ENCODE measurements at places on chromosomes 11 and 22.

- no peak for DNase-seq
These were observed 9.4 kb downstream of the HORMAD2 start for GRCh38 chr22:30089655-30089974.

DNA sequence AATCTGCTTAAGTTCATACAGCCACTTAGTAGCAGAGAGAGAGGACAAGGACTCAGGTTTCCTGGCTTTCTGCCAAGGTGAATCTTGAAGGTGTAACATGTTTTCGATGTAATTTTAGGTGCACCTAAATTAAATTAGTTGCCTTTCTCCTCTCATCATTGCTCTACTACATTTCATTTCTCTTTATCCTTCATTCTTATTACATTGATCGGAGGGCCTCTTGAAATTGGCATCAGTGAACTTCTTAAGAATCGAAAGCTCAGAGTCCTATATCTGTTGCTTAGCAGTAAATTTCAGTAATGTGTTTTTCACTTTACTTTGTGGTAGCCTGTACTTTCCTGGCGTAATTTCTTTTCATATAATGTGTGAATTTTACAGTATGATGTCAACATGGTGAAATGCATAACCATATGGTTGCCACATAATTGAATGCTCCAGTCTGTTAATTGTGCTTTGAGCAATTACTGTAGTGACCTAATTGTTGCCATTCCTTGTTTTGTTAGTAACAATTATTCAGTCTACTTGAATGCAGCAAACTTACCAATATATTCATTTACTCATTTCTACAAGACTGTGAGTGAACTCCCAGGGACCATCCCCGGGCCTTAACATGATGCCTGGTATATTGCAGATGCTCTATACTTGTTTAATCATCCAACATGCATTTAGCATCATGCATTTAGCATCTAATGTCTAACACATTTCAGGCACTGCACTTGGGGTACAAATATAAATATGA, 138.1 kb downstream of the MAML2 start:
- no peak for DNase-seq

GRCh38 chr11:33877038-33877437, 14.8 kb downstream of the LMO2 start:
- no peak for DNase-seq

GRCh38 chr11:70505331-70505731, 107.0 kb downstream of the CTTN start:
- no peak for DNase-seq

DNA sequence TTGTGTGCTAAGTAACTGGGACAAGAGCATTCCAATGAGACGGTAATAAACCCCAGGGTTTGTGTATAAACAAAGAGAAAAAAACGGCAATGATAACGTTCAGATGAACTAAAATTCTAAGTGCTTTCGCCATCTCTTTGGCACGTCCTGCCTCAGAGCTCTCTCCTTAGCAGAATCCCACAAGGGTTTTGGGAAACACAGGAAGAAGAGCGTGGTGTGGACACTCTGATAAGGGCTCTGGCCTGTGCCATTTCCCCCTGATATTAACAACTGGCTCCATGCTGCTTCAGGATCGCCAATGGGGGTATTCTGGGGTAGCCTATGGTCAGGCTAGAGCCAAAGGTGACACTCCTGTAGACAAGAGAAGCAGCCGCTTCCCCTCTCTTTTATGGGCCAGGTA, 18.4 kb downstream of the ABCC8 start:
- DNase-seq = no peak

DNA sequence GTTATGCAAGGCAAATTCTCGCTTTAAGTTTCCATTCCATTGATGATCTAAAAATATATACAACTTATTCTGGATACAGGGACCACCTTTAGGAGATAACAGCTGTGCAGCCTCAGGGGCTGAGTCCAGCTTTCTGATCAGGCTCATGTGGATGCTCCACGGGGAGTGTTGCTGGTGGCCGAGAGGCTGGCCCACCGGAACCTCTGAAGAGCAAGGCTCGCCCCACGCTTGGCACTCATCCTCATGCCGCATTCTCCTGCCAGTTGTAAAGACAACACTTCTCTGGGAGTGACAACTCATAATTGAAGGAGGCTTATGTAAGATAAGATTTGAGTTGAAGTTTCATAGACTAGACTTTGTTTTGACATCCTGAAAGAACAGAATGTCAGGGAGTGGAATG, 123.5 kb downstream of the MPPED1 start:
- no peak for DNase-seq

DNA sequence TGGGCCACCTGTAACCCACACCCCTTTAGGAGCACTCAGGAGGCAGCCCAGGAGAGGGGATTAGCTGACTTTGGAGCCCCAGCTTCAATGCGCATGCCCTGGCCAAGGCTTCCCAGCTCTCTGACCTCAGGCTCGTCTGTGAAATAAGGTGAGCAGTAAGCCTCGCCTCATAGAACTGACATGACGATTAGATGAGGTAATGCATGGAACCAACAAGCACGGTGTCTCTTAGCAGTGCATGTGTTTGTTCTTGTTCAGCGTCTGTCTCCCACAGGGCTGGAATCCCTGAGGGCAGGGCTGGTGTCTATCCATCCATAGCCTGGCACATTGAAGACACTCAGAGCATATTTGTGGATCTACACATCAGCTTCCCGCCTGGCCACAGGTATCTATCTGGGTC, 415.4 kb downstream of the MN1 start:
- no peak for DNase-seq

DNA sequence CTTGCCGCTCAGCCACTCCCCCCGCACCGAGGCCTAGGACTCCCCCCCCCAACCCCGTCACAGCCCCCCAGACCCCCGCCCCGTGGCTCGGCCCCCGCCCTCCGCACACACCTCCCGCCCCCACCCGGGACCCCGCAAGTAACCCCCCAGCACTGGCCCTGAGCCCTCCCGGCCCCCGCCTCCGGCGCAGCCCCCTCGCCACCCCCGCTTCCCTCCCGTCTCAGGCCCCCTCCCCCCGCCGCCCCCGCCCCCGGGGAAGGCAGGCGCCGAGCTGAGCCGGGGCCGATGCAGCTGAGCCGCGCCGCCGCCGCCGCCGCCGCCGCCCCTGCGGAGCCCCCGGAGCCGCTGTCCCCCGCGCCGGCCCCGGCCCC, 1.5 kb downstream of the SHANK3 start:
- DNase-seq = no peak

GRCh38 chr11:107397357-107397756, 60.3 kb downstream of the CWF19L2 start:
- no peak for DNase-seq

- no peak for DNase-seq
These were observed 98.6 kb downstream of the TTC28 start for GRCh38 chr22:28581016-28581415.

DNA sequence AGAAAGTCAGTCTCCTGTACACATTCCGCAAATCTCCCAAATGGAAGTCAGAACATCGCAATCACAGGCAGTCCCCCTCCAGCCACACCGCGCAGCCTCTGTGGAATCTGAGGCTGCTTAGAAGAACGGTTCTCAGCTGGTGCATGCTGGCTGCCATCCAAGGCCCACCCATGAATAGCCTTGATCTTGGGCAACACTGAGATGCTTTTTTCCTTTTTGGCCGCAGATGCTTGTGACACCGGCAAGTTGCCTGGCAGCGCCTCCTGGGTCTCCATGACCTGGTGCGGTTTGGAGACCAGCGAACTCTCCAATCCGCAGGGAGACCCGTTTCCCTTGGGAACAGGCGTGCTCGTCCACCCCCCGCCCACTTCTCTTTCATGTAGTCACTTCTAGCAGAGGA, 26.3 kb upstream of the PHF21B start:
- DNase-seq = peak; percentile 9

DNA sequence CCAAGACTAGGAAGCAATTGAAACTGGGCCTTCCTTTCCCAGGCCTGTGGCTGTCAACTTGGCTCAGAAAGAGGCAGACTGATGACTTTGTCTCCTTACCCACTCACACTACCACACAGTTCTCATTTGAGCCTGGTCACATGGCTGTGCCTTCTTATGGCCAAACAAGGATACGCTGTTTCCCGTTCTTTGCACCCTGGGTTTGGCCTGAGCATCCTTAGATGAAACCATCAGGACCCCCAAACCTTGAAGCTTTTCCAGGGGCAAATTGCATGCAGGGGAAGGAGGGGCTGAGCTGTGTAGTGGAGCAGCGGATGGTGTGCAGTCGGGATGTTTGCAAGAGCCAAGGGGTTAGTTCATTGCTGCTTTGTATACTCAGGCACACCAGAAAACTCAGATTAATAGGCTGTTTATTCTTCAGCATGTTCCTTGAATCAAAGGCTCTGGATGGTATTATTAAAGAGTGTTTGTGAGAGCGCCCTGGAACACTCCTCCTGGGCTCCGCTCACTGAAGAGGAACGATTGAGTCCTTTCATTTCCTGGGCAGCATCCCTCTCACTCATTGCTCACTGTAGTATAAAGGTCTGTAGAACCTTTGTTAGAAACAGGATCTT, 69.8 kb downstream of the ARFGAP2 start:
- DNase-seq = no peak

- DNase-seq = no peak
These were observed 557.2 kb downstream of the MN1 start for GRCh38 chr22:27244328-27244727.

DNA sequence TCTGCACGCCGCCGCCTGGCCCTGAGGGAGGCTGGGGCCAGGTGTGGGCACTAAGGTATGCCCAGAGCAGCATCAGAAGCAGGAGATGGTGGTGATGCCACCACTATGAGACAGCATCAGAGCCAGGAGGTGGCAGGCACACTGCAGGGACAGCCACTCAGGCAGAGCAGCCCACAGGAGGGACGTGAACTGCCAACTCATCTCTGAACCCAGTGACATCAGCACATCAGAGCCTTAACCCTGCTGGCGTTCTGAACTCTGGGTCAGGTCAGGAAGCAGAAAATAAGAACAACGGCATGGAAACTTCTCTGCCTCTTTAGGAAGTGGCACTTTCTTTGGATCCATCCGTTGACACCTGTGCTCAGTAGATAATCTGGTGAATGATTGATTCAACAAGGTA, 14.7 kb upstream of the IFT27 start:
- DNase-seq = no peak

- DNase-seq = no peak
These were observed 88.8 kb upstream of the SHANK2 start for GRCh38 chr11:71341173-71341572.

- peak; percentile 53 for DNase-seq
These were observed 21.0 kb downstream of the ZNRF3 start for GRCh38 chr22:28904211-28904896.

DNA sequence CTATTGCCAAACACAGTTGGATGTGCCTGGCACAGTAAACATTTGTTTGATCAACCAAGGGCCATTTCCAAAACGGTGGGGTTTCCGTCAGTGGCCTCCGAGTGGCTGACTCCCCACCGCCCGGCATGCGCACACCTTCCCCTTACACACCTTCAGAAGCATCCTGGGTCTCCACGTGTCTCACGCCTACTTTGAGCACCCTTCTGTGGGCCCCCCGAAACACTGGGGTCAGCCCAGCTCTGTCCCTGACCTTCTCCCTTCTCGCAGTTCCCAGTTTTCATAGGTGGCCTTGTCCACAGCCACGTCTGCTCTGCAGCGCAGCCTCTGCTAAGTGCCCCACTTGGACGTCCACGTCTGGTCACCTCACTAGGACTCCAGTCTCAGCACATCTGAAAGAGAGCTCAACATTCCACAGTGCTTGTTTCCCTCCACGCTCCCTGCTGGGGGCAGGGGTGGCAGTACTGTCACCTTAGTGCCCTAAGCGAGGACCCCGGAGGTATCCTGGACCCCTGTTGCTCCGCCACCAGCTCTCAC, 13.2 kb upstream of the SHANK2 start:
- DNase-seq = no peak

GRCh38 chr11:78311702-78312371, 105.8 kb downstream of the GAB2 start:
- DNase-seq = no peak

GRCh38 chr11:122655527-122656072, at the start of gene UBASH3B:
Gene UBASH3B (plus strand): TSS chr11:122655722. CDS start chr11:122656050, 328 bp downstream.
- DNase-seq = peak; percentile 94

GRCh38 chr11:93220078-93220477, 22.3 kb upstream of the SLC36A4 start:
- no peak for DNase-seq

DNA sequence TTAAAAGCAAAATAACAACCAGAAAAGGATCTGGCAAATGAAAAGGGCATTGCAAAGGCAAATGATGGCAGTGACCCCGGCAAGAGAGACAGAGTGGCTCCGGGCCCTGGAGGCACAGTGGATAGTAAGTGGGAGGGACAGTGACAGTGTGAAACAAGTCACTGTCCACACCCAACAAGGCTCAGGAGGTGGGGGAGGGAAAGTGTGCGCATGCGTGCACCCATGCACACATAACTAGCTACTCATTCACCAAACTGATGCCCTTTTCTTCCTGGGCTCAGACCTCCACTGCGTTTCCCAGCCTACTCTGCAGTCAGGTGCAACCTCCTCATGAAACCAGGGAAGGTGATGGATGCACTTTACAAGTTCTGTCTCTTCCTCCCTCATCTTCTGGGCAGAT, 108.4 kb downstream of the SHANK2 start:
- no peak for DNase-seq

DNA sequence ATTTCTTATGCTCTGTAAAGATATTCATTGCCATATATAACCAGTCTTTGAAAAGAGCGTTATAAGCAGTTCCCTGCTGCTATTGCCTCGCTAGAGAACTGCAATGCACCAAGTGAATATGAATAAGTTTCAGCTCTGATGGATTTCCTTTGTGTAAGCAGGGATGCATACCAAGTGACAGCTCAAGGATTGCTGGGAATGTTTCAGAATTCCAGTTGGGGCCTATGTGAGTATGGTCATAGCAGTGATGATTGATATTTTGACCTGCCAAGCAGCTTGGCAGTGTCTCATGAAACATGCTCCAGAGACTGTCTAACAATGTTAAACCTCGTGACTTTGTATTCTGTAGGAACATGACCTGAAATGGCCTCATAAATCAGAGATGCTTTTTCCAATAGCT, 312.6 kb downstream of the C11orf87 start:
- DNase-seq = peak; percentile 9

DNA sequence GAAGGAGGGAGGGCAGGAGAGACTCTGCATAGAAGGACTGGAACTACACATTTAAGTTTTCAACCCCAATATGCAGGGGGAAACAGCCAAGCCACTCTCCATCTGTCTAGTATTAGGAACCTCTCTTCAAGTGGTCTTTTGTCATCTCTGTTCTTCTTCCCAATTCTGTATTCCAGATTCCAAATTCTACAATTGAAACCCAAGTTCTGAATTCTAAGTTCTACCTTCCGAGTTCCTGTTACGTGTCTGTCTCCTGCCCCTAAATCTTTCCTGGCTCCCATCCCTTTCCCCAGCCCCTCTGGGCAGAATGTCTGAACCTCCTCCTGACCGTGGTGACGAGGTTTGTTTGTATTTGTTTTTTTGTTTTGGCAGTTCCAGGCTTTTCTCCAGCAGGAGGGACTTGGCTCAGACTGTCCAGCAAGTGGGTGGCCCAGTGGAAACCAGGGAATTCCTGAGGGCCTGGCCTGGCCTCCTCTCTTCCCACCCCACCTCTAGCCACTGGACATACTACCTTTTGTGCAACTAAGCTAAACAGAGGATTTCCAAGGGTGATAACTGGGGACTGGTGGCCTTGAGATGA, 1.6 kb upstream of the THOC5 start:
- no peak for DNase-seq

GRCh38 chr22:40433416-40434090, 63.2 kb downstream of the SGSM3 start:
- no peak for DNase-seq

Data from EL (cell line).